ENCODE measurements at places on chromosomes 1 and 21.

GRCh38 chr1:23424293-23425192, at the start of gene TCEA3:
Gene TCEA3 (minus strand): TSS chr1:23424748. CDS start chr1:23424633, 115 bp downstream.
- DNase-seq = no peak

DNA sequence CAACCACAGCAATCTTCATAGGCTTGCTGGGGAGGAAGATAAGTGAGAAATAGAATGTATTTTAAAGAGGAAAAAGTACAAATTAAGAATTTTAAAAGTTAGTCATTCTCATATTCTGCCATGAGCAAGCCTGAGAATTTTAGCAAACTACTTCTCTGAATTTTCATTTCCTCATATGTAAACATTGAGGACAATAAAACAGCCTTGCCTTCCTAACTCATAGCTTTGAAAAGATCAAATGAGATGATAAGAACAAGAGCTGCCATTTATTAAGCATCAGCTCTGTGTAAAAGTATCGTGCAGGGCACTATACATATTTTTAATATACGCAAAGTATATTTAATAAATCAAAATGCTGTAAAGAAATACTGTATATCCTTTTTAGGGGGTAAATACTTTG, 286.0 kb downstream of the NFIA start:
- no peak for DNase-seq

DNA sequence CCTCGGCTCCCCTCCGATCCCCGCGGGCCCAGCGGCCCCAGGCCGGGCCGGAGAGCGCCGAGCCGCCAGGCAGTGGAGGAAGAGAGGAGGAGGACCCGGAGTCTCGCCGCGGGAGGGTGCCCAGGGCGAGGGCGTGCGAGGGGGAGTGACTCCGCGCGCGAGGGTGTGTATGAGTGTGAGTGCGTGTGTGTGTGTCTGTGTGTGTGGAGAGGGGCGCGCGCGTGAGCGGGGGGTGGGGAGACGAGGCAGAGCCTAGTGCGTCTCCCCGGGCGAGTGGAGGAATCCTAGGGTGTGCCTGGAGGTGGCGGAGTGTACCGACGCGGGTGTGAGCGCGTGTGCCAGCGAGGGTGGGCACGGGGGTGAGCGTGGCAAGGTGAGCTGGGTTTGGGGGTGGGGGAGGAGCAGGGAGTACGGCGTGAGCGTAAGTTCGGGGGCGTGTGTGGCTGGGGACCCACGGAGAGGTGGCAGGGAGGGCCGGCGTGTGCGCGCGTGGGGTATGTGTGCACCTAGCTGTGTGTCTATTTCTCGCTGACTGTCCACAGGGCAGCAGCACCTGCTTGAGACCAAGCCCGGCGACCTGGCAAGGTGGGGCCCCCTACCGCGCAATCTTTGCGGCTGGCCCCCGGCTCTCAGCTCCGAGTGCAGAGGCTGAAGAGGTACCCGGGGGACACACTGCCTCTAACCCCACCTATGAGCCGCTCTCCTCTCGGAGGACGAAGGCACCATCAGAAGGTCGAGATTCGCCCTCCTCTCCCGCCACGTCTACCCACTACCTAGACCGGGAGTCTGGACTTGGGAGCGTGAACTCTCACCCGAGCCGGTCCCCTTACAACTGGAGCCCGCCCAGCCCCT, 784 bp upstream of the KCND3 start:
- no peak for DNase-seq

GRCh38 chr1:94096797-94097549, 24.0 kb downstream of the ABCA4 start:
- no peak for DNase-seq

DNA sequence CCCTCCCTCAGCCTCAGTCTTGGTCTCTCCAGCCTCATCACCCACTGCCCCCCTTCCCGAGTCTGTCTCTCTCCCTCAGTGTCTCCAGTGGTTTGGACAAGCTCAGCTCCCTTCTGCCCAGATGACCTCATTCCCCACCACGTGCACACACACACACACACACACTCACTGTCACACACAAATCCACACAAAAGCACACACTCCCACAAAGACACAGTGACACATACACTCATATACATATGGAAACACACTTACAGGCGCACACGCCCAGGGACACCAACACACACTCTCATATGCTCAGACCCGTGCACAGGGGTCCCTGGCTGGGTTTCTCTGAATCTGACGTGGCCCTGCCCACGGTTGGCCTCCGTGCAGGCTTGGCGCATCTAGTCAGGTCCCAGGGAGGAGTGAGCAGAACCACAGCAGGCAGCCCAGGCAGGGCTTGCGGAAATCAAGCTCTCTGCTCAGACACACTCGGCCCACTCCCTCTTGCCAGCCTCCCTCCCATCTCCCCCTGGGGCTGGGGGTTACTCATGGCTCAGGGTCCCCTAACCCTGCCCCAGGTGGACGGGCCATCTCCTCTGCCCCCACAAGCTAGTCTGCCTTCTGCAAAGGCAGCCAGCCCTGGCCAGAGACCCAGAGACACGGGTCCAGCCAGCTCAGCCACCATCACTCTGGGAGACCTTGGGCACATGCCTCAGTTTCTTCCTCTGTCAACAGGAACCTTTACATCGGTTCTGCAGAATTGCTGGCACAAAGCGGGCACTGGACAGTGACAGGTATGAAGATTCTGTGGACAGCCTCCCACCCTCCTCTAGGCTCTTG, 38.5 kb upstream of the FAM131C start:
- DNase-seq = no peak

- no peak for DNase-seq
Observed at GRCh38 chr1:169090308-169090899, 16.1 kb upstream of the ATP1B1 start.

GRCh38 chr1:186806477-186806876, 22.3 kb upstream of the PLA2G4A start:
- DNase-seq = no peak
